T-helper 17 cell (primary cell): ENCODE measurements at places on chromosomes 7 and 10.

GRCh38 chr7:82631998-82632397 lies 188.4 kb upstream of the CACNA2D1 start:
- DNase-seq, result no peak

DNA sequence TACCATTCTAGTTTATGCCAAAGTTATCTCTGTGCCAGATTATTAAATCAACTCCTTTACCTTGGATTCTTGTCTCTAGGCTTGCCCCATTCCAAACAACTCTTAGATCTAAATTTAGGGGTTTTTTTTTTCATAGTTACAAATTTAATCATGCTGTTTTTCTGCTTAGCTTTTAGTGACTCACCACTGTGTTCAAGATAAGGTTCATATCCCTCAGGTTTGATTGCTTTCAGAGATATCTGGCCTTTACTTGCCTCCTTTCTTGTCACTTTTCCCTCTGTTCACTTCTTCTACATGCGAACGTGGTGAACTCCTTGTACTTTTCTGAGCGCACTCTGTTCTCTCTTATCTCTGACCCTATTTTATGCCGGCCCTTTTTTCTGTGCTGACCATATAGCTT lies 78.2 kb downstream of the VPS50 start:
- no peak for DNase-seq

DNA sequence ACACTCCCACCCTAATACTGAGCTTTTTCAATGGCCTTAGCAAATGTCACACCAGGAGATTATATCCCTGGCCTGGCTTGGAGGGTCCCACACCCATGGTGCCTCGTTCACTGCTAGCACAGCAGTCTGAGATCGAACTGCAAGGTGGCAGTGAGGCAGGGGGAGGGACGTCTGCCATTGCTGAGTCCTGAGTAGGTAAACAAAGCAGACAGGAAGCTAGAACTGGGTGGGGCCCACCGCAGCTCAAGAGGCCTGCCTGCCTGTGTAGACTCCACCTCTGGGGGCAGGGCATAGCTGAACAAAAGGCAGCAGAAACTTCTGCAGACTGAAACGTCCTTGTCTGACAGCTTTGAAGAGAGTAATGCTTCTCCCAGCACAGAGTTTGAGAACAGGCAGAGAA lies 338.9 kb upstream of the MBL2 start:
- DNase-seq, result no peak

DNA sequence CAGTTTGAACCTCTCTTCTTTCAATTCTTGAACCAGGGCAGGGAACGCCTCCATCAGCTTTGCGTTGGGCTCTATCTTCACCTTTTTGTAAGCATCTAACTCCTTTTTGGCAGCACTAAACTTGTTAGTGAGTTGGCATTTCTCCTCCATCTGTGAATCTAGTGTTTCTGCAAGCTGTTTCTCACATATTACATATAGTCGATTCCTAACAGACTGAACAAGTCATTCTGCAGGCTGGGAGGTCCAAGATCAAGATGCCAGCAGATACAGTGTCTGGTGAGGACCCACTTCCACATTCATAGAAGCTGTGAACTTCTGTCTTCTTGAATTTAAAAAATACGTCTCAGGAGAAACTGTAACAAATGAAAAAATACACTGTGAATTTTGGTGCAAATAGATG lies 539.7 kb downstream of the ANKRD7 start:
- no peak for DNase-seq

- DNase-seq, result no peak
Measured at GRCh38 chr7:69309601-69310000, 288.7 kb upstream of the AUTS2 start.

DNA sequence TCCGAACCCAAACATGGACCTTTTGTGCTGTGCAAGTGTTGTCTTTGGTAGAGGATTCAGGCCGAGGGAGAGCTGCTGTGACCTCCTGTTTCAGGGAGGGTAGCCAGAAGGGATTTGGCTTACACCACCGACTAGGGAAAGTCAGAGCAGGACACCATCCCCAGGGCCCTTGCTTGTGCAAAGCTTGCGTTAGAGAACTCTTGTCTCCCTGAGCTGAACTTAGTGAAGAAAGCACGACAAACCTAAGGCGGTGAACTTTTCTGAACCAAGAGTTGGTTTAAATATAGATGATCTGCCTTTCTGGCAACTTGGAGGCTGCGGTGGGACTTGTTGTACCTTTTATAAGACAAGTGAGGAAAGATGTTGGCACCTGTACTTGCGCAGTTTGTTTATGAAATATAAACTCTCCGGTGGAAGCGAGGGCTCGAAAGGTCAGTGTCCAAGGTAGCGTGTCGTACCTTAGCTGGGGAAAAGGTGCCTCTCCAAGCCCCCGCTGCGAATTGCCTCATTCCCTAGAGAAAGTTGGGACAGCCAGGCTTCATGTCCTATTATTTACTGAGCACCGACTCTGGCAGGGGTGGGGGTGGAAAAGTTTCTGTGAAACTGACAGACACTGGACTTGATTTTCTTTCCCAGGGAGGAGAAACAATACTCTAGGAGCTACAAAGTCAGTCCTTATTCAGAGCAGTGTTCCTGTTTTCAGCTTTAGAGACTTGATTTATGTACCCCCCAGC lies 31.6 kb downstream of the WBP1L start:
- no peak for DNase-seq

GRCh38 chr7:1925973-1926907 lies 256.2 kb downstream of the ELFN1 start:
- no peak for DNase-seq

GRCh38 chr7:143379611-143380259 lies 1.4 kb upstream of the ZYX start:
- no peak for DNase-seq

GRCh38 chr7:127885843-127886242 lies 145.4 kb downstream of the LRRC4 start:
- DNase-seq, result no peak

DNA sequence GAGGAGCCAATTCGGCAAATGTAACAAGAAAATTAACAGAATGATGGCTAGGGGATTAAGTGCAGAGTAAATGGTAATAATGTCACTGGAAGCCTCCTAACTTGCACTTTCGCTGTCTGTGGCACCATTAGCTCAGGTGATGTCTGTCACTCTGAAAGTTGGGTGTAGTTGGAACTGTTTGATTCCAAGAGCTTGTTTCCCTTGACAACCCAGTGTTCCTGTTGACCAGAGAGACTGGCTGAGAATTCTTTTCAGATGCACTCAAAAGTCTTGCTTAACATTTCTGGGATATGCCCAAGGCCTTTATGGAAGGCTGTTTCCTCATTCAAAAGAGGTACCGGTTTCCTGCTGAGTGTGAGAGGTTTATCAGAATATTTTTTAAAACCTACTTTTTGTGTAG lies 49.6 kb downstream of the PLPP4 start:
- DNase-seq, result no peak

- no peak for DNase-seq
Measured at GRCh38 chr7:157904211-157904865, 567.5 kb downstream of the DNAJB6 start.

DNA sequence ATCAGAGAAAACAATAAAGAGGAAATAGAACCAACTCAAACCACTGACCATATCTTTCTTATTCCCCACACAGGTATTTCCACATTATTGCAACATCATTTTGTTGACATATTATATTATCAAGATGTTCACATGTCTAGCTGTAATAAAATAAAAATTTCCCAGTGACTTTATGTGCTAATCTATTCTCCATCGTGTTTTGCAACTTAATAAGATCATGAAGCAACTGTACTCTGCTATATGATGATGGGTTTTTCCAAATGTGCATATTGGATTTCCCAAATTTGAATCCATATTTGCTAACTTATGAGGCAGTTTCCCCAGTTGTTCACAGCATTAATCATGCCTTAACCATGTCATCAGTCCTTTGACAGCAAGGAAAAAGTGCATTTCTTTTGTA lies 127.8 kb downstream of the ITGB8 start:
- DNase-seq, result no peak

- no peak for DNase-seq
Measured at GRCh38 chr10:100520811-100521210, 1.1 kb upstream of the SEC31B start.

GRCh38 chr10:43857931-43858315 lies 209.2 kb upstream of the ZNF32 start:
- no peak for DNase-seq

DNA sequence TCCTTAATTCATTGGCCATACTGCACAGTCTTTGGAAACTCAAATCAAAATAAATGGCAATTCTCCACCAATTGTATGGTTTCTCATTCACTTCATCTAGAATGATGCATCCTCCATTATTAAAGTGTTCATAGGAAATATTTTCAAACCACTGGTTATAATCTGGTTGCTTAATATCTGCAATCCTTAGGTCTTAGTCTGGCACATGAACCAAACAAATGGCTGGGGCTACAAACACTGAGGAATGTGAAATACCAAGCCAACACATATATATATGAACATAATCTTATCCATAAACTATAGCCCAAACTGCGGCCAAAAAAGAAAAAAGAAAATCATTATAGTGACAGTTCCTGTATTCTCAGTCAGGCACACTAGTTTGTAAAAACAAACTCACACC lies 5.7 kb upstream of the MSS51 start:
- no peak for DNase-seq

GRCh38 chr10:102121739-102122372 lies 1.7 kb upstream of the LDB1 start:
- no peak for DNase-seq

GRCh38 chr7:8511855-8512254 lies 78.4 kb downstream of the NXPH1 start:
- no peak for DNase-seq

- no peak for DNase-seq
Measured at GRCh38 chr7:105028004-105028403, 14.0 kb downstream of the KMT2E start.

- no peak for DNase-seq
Measured at GRCh38 chr10:102101152-102101551, 19.0 kb downstream of the LDB1 start.

- DNase-seq, result peak; percentile 61
Measured at GRCh38 chr7:50335795-50336754, 31.6 kb downstream of the IKZF1 start.

DNA sequence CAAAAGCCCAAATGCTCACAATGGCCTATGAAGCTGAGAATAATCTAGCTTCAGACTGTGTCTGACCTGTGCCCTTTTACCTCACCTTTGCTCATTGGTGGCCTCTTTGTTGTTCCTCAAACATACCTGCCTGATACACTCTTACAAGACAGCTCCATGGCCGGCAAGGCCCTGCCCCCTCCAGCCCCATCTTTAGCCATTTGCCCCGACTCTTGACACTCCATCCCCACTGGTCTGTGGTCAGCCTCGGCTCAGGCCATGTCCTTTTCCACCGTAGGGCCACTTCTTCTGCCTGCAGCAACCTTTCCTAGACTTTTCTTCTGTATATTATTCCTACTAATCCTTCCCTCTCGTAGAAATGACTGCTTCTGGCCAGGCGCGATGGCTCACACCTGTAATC lies 265.2 kb downstream of the RPS24 start:
- no peak for DNase-seq

DNA sequence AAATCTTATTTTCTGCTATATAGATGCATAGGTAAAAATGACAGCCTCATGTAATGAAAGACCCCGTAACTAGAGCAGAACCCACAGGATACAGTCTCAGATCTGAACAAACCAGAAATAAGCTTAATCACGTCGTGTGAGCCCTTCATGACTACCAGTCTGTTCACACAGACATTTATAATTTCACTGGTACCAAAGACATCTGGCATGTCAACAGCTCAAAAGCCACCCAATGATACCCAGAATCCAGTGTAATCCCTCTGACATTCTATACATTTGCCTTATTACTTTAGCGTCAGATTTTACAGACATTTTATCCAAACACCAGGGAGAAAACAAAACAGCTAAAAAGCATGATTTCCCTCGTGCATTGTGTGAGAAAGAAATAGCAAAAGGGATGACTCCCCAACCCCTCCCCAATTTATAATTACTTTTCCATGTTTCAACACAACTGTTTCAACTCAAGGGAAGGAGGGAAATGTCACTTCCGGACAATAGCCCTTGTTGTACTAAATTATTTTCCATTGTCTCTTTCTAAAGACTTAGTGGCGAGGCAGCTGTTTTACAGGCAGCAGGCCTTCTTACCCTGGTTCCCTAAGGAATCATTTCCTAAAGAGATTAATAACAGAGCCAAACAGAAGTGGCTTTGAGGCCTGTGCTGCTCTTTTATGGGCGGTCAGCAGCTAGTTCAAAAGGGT lies 33.2 kb downstream of the DOCK4 start:
- no peak for DNase-seq

- no peak for DNase-seq
Measured at GRCh38 chr10:28242555-28243204, 60.2 kb downstream of the MPP7 start.

DNA sequence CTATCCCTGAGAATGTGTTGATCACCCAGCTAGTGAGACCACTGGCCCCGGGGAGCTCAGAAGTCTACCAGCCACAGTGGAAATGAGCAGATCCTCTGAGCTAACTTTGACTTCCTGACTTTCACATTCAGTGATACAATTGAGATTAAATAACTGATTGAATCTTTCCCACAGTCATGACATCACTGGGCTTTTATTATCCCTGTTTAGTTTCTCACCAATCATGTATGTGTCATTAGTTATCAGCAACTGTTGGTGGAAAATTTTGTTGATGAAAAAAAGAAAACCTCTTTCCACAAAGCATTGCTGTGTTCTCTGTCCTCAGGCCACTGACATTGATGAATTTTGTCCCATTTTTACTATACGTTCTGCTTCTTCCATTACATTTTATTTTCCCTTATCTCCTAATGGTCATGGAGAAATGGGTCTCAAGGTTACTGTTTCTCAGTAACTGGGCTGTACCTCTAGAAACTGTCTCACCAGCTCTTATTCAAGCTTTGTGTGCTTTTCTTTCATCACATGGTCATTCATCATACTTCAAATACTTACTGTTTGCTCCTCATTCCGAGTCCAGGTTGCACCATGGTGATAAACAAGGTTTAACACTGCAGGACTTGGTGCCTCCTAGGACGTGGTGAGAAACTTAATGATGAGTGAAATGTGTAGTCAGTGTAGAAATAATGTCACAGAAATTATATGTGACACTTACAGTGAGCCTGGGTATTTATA lies 304.7 kb downstream of the CDK14 start:
- DNase-seq, result no peak

- DNase-seq, result no peak
Measured at GRCh38 chr7:12549106-12549505, 21.4 kb upstream of the SCIN start.

DNA sequence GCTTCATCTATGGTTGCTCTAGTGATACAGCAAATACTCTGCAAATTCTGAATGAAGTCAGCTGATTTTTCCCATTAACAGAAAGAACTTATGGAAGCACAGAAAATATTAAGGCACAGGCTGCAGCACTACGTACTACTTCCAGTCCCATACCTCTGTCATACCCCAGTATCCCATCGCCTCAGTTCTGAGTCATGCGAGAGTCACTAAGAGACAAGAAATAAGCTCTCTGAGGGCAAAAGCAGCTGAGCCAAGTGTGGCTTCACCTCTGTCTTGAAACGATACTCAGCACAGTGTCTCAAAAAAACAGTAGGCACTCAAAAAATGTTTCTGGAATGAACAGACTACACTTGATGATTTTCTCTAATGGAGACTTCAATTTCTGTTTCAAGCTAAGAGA lies 48.2 kb downstream of the EZH2 start:
- DNase-seq, result no peak

DNA sequence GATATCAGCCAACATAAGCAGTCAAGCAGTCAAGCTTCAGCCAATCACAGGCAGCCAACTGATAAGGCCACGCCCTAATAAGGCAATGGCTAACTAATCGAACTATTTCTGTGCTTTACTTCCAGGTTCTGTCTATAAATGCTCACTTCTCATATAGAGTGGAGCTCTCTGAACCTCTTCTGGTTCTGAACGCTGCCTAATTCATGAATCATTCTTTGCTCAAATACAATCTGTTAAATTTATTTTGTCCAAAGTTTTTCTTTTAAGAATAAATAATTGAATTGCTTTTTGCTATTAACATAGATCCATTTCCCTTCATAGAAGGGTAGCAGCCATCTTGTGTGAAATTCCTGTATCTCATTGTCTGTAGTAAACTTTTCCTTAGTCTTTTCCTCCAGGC lies 97.9 kb upstream of the TMEM72 start:
- DNase-seq, result no peak
